Kidney epithelial cell (primary cell): ENCODE measurements at places on chromosomes 12 and 14.

- DNase-seq: no peak
These were observed 19.4 kb downstream of the ALDH6A1 start for GRCh38 chr14:74064883-74065282.

GRCh38 chr14:95507174-95507573 lies 9.3 kb downstream of the SYNE3 start:
- no peak for DNase-seq

- no peak for DNase-seq
These were observed 139.1 kb downstream of the TMTC1 start for GRCh38 chr12:29644536-29645162.

- DNase-seq: no peak
These were observed 245.3 kb downstream of the ZFP36L1 start for GRCh38 chr14:68547305-68548193.

- DNase-seq: no peak
These were observed 688.0 kb downstream of the VRK1 start for GRCh38 chr14:97485201-97485600.

- no peak for DNase-seq
These were observed 600 bp downstream of the SYT10 start for GRCh38 chr12:33438851-33439586.

- no peak for DNase-seq
These were observed 10.2 kb upstream of the BHLHE41 start for GRCh38 chr12:26135010-26135420.

GRCh38 chr14:54194501-54194900 lies 202.3 kb upstream of the CDKN3 start:
- DNase-seq: no peak

- DNase-seq: no peak
These were observed 36.5 kb downstream of the FOS start for GRCh38 chr14:75315144-75315543.

DNA sequence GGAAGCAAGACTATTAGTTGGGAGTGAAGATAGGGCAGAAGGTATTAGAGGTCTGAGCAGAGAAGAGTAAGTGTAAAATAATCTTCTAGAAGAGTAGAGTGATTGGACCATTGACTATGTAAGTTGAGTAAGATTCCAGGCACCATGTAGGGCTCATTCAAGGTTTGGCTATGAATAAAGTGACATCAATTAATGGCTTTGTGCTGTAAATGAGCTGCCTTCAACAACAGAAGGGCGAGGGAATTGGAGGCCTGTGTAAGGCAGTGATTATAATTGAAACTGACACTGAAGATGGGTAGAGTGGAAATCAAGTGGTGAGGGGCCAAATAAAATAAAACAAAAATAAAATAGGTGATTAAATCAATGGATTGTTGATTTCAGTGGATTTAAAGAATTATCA lies 26.4 kb downstream of the PTPRQ start:
- DNase-seq: no peak

DNA sequence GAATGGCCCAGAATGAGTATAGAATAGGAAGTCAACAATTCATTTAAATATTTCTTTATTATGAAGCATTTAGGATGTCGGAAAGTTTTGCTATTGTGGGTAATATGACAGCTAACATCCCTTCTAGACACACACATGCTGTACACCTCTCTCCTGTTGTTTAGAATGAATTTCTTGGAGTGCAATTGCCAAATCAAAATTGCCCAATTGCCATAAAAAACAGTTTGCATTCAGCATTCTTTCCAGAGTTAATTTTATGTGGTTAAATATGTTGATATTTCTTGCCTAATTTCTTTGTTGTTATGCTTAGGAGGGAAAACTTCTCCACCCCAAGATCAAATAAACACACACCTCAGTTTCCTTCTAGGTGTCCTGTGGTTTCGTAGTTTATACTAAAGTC lies 16.9 kb upstream of the SMCO2 start:
- no peak for DNase-seq

DNA sequence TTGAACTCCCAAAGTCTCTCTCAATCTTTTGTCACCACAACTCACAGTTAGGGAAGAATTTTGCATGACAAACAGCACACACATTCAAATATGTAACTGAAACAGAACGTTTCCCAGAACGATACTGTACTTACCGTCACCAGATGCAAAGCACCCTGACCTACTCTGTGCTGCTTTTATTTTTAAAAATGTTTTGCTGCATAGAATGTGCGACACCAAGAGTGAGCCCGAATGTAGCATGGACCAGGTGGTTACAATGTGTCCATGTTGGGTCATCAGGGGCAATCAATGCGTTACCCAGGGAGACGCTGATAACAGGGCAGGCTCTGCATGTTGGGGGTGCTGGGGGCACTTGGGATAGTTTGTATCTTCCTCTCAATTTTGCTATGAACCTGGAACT lies 14.6 kb upstream of the EIF5 start:
- no peak for DNase-seq

DNA sequence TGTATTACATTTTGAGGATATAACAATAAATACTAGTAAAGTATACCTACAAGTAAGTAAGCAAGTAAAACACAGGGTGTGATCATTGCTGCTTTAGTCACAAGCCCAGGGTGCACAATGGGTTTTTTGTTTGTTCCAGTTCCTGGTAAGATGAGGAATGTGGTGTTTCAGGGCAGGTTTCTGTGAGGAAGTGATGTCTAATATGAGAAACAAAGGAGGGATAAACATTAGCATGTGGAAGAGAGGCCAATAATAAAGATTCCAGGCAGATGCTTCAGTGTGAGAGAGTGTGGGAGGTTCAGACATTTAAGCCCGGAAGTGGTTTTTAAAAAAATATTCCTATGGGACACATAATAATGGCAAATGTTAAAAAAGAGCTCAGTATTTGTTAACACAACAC lies 808.1 kb upstream of the USP15 start:
- DNase-seq: no peak

- no peak for DNase-seq
These were observed 55.1 kb downstream of the IFT81 start for GRCh38 chr12:110179291-110179690.

- no peak for DNase-seq
These were observed 117.8 kb downstream of the PAH start for GRCh38 chr12:102799229-102799628.

DNA sequence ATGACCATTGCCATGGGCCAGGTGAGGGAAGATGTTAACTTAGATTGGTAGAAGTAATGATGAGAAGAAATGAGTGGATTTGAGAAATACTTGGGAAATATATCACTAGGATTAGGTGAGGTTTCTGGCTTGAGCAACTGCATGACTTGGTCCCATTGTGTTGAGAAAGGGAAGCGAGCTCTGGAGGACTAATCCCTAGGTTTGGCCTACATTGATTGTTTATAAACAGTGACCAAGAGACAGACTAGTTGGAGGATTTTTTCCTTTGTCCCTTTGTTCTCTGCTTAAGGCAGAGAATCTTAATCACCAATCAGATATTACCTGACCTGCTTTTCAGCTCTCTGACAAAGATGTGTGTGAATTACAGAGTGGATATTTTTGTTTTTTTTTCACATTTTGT lies 100.5 kb downstream of the AEBP2 start:
- DNase-seq: no peak
